Frontal cortex (tissue), 4 donors: ENCODE measurements at places on chromosomes 13 and 19.

GRCh38 chr13:65217471-65217995 lies 2012.6 kb downstream of the PCDH9 start:
- no peak for DNase-seq

DNA sequence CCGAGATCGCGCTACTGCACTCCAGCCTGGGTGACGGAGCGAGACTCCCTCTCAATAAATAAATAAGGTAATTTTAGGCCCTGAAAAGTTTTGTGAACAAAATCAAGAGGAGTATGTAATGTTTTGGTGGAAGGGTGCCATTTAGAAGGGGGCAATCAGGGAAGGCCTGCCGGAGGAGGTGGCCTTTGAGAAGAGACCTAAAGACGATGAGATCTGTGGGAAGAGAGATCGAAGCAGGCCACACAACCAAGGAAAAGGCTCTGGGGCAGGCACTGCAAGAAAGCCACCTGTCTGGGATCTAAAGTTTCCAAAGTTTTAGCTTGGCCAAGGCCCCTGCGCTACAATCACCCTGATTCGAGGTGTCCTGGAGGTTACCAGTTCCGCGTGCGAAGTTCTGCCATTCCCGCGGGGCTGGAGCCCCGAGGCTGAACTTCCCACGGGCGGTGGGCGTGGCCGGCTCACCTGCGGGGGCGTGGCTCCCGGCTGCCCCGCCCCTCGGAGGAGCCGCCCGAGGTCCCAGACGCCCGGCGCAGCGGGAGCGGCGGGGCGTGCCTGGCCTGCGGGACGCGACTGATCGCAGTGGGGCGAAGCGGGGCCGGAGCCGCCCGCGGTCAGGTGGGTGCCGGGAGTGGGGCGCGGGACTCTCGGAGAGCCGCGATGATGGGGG lies at the start of gene KLC3:
TSS of gene KLC3 (plus strand) at position 519 of the 667 bp plus-strand sequence. CDS start 4,792 bp downstream, outside the sequence.
- no peak for DNase-seq

GRCh38 chr13:68872338-68872737 lies 1235.3 kb upstream of the ATXN8OS start:
- DNase-seq, result no peak

- no peak for DNase-seq
These were observed 3.1 kb downstream of the NR2F6 start for GRCh38 chr19:17242431-17243208.

GRCh38 chr13:111472559-111473460 lies 152.4 kb downstream of the TEX29 start:
- no peak for DNase-seq

- no peak for DNase-seq
These were observed 29.7 kb upstream of the CYSLTR2 start for GRCh38 chr13:48624016-48624415.

GRCh38 chr13:111247552-111247951 lies 72.9 kb upstream of the TEX29 start:
- DNase-seq, result no peak

DNA sequence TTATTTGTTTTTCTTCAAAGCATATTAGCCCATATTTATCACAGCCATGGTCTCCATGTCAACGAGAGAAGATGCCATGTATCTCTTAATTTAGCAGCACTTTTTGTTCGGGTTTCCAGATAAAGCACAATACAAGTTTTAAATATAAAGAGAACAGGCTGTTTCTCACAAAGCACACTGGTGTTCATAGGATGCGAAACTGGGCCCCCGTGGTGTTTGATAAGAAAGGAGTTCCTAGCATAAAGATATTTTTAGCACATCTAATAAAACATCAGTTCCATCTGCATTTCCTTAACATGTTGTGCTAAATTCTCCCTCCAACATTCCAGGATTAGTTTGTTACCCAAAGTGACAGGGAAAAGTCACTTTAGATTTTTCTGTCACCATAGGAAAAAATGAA lies 72.4 kb upstream of the EDNRB start:
- DNase-seq, result no peak
